ENCODE measurements at places on chromosomes 1 and 21.

DNA sequence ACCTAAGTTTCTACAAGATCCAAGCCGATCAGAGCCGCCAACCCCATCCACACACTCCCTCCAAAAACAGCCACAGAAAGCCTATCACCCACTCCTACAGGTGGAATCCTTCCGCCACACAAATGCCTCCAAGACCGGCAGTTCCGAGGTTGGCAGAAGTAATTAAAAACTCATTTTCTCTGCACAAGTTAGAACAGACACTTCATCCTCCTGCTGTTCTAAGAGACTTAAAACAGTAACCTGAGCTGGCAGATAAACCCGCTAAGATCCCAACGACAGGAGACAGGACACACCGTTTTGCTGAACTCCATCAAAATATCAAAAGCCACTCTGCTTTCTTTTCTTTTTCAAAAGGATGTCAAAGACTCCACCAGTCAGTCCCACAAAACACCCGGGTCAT, 2.8 kb downstream of the SSBP3 start:
- no peak for DNase-seq

GRCh38 chr21:33412832-33413519, 9.8 kb downstream of the IFNGR2 start:
- no peak for DNase-seq

DNA sequence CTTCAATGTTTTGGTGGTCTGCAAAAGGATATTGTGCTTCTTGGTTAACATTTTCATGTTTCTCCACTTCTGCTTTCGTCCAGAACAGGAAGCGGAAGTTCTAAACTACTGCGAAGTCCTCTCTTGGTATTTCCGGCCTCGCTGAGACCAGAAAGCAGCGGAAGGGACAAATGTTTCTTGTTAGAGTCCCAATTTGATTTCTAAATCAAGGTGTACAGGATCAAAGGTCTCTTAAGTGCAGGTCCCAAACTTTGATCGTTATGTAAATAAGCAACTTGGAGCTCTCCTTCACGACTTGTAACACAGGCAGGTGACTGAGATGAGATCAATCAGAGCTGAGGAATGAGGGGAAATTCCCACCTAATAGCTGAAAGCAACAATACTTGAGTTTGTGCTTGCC, 40.1 kb upstream of the HMCN1 start:
- no peak for DNase-seq

DNA sequence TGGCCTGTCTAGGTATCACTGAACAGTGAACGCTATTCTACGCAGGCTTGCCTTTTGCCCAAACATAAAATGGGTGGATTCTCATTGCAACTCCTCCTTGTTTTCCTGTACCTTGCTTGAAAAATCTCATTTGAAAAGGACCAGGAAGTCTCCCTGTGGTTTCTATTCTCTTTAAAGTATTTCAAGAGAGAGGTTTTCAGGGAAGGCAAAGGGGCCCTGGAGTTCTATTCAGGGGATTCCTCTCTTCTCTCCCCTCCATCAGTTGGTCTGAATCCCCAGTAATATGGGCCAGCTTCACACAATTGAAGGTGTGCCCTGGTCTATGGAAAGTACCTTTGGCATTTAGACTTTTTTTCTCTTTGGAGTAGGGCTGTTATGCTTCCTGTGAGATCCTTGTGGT, 311.3 kb downstream of the RGS7 start:
- no peak for DNase-seq

GRCh38 chr1:84282780-84283333, 18.7 kb upstream of the SAMD13 start:
- no peak for DNase-seq

DNA sequence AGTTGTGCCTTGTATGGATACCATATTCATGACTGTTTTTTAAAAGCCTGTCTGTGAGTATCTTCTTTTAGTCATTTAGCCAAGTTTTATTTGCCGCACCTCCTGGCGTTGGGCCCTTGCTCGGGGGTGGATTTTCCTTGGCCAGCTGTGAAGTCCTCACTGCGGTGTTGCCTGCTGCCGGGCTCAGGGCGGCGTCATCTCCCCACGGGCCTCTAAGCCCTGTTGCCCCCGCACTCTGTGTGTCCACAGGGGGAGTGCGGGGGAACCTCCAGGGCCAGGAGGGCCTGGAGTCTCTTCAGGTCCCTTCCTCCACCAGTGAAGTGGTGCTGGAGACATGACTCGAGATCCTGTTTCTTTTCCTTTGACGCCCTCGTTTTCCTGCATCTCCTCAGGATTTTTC, 65.8 kb upstream of the DIP2A start:
- peak; percentile 27 for DNase-seq

GRCh38 chr1:200625381-200625824, 4.9 kb upstream of the KIF14 start:
- no peak for DNase-seq

- DNase-seq, result no peak
These were observed 40.1 kb upstream of the ADGRL2 start for GRCh38 chr1:81760477-81761097.

DNA sequence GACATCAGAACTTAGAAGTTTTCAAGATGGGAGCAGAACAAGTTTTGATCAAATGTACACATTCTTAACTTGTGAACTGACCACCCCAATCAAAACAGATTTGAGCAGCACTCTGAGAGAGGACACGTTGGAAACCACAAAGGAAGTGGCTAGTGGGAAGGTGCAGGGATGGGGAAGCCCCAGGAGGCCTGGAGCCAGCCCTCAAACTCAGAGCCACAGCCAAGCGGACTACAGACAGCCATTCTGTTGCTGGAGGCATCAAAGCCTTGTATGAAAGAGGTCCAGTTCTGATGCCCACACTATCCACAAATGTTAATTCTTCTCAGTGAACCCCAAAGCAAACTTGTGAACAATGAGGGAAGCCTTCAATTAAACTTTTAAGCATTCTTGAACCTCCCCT, 143.6 kb upstream of the RAB4A start:
- DNase-seq, result no peak

- DNase-seq, result no peak
These were observed 41.6 kb downstream of the LAMC2 start for GRCh38 chr1:183227422-183228346.

GRCh38 chr1:47031059-47031458, 7.6 kb downstream of the CYP4X1 start:
- no peak for DNase-seq

DNA sequence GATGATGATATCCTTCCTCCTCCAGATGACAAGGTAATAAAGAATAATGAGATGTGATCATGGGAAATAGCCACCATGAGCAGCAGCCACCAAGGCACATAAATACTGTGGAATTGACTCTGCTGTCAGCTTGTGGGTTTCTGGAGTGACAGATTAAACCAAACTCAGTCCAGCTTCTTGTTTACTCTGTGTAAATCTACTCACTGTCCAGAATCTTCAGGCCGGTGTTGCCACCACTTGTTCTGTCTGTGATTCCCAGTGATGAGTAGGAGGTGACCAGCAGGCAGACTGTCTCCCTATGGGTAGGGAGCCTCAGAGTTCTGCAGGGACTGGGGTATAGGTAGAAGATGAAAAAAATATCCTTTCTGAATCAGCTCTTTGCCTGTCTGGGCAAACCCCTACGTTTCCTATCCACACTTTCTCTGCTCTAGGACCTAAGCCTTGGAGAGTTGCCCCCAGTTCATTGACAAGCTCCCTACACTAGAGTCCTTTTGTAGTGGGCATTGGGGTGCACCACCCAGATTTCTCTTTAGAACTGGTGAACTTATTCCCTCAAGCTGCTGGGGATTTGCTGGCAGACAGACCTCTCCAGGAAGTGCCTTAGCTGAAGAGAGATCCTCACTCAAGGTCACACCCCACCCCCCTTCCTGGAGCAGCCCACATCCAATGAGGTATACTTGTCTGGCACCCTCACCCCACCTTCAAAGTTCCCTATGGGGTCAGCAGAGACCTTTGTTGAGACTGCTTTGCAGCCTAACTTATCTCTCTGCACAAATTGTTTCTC, 47.6 kb downstream of the ATP1A1 start:
- DNase-seq, result no peak

DNA sequence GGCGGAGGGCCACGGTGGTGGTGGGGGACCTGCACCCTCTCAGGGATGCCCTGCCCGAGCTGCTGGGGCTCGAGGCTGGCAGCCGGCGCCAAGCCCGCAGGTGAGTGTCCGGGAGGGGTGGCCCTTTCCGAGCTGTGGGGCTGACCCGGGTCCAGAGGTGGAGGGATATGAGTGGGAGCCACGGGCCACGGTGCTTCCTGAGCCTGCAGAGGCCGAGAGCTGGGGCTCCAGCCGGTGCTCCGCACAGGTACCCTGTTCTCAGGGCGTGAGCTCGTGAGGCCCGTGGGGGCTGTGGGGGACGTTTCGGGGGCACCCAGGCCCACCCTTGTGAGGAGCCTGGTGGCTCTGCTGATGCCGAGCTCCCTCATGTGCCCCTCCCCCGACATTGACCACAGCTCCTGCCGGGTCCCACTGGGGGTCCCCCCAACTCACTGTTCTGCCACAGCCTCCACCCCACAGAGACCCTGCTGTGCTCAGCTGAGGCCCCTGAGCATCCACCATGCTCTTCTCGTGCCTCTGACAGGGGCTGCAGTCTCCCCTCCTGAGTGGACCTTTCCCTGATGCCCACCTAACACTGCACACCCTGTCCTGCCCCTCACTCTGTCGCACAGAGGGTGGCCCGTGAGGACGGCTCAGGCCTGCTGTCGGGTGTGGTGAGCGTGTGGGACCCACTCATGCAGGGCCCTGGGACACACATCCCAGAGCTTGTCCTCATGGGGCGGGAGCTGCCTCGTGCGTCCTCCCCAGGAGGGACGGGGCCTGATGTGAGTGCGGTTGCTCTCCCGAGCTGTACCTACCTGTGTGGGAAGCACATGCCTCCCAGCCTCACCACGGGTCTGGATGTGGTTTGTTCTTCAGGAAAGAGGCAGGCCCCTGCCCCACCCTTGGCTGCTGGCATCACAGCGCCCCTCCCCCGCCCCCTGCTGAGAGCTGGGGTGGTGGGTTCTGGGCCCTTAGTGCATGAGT, 27.5 kb downstream of the SLX9 start:
- DNase-seq, result no peak

GRCh38 chr1:57881639-57882038, 457.8 kb upstream of the DAB1 start:
- no peak for DNase-seq

- no peak for DNase-seq
These were observed 25.2 kb upstream of the SSX2IP start for GRCh38 chr1:84715342-84716019.

- no peak for DNase-seq
These were observed 25.7 kb upstream of the XPR1 start for GRCh38 chr1:180606155-180606554.

DNA sequence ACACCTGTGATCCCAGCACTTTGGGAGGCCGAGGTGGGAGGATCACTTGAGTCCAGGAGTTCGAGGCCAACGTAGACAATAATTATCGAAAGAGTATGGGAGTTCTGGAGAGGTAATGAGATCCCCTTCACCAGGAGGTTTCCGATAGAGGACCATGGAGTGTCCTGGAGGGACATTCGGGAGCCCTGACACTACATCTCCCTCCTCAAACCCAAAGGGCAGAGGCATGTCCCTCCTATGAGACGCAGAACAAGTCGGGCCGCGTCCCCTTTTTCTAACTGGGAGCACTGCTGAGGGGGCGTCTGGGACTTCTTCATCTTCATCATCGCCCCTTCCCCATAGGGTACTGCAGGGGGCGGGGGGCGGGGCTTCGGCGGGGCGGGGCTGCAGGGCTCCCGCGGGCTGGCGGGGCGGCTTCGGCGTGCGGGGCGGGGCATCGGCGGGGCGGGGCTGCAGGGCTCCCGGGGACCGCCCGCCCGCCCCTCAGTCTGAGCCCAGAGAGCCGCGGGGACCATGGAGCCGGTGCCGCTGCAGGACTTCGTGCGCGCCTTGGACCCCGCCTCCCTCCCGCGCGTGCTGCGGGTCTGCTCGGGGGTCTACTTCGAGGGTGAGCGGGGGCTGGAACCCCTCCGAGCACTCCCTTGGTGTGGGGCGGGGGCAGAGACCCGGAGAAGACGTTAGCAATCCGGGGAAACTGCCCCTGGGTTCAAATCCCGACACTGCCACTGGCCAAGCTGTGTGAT, at the start of gene THEMIS2:
Gene THEMIS2 (plus strand): TSS at position 486 of the 743 bp plus-strand sequence. CDS start 28 bp downstream, at position 514.
- no peak for DNase-seq

- DNase-seq, result no peak
These were observed 19.8 kb downstream of the SELP start for GRCh38 chr1:169610108-169610507.

DNA sequence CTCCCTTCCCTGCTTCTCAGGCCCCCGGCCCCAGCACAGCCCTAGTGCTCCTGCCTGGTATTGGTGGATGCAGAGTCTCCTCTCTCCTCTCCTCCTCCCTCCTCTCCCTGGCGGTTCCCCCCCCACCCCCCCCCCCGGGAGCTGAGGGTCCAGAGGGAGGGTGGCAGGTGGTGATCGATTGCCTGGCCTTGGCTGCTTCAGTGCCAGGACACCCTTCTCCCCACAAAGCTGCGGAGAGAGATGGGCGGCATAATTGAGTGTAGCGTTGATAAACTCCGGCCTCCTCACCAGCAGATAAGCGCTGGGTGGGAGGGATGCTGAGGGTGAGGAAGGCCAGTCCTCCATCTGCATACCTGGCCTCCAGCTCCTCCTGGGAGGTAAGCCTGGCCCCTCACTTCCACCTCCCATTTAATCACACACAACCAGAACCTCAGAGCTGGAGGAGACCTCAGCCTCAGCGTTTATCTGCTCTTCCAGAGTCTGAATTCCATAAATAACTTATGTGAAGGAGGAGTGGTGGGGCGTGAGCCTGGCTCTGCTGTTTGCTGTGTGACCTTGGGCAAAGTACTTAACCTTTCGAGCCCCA, 60.8 kb downstream of the LRRN2 start:
- no peak for DNase-seq

GRCh38 chr1:216464489-216464888, 41.2 kb upstream of the USH2A start:
- DNase-seq, result peak; percentile 44

DNA sequence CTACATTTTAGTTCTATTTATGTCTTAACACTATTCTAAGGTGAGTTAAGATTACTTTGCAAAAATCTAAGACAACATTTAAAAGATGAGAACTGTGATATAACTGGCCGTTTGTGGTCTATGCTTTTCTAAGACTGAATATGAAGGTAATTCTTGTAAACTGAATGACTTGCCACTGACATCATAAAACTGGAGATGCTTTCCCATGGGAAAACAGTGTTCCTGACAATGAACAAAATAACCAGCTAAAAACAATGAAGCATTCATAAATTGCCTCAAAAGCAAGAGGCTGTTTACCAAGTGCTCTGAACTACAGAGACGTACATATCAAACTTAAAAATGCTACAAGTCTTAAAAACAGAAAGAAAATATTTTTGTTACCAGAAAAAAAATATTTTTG, 54.7 kb downstream of the APP start:
- peak; percentile 69 for DNase-seq

GRCh38 chr1:32040711-32041110, 27.0 kb downstream of the KHDRBS1 start:
- DNase-seq, result no peak

Data from GM04503 (cell line).